ENCODE measurements at places on chromosomes 3 and 15.

GRCh38 chr3:50623840-50624474 lies 7.0 kb downstream of the MAPKAPK3 start:
- DNase-seq = no peak

DNA sequence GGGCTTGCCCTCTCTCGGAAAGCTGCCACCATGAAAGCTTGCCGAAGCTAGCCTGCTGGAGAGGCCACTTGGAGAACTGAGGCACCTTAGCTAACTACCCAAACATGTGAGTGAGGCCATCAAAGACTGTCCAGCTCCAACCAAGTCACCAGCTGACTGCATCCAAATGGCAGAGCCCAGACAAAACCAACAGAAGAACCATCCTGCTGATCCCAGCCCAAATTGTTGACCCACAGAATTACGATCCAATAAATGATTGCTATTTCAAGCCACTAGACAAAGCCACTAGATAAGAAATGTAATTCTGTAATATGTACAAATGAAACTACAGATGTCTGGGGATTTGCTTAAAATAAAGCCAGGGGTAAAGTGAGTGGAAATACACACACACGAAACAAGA lies 109.8 kb upstream of the TRPM1 start:
- no peak for DNase-seq

DNA sequence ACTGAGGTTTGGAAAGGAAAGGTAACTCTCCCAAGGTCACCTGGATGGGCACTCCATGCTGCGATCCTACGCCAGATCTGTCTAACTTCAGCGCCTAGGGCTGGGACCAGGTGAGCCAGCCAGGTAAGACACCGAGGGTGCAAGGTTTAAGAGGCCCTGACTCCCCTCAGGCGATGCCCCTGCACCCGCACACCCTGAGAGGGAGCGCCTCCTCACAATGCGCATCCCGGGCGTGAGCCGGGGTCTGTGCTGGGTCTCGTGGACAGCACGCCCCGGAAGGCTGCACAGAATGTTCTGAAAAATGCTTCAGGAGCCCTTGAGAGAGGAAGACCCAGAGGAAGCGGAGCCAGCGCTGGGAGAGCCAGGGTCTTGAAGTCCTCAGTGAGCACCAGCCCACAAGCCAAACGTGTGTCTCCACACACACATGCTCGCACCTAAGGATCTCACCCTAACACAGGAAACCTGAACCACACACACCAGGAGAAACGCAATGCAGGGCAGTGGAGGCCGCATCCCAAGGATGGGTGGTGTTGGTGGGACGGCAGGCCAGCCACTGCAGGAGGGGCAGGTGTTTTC lies 142.0 kb downstream of the ADAMTS17 start:
- no peak for DNase-seq

- DNase-seq = peak; percentile 97
Observed at GRCh38 chr15:71364117-71364584, 248.9 kb downstream of the THSD4 start.

DNA sequence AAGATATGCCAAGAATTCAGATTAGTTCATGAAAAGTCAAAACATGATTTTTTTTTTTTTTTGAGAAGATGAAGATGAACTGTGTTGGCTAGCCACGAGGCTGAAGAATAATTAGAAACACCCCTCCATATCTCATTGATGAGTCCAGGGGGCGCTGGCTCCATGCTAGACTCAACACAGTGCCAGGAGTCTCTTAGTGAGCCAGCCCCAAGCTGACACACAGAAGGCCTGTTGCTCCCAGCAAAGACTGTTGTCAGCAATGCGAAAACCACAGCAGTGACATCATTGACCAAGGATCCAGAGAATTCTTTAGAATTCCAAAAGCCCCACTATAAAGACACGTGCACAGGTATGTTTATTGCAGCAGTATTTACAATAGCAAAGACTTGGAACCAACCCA lies 185.2 kb downstream of the ANXA2 start:
- peak; percentile 43 for DNase-seq

DNA sequence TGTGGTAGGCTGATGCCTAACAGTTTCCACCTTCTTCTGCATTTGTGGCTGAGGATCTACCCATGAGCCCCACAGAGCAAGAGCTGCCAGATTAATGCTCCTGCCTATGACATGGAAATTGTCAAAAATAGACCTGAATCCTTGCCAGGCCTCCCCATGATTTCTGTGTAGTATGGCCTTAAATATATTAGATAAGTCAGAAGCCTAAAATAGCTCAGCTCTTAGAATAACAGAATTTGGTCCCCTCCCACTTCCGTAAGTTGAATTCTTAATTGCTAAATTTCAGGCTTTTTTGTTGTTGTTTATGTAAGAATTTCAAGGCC lies 129.0 kb downstream of the SERPINI1 start:
- DNase-seq = no peak

GRCh38 chr3:196047391-196048030 lies 34.4 kb downstream of the TFRC start:
- DNase-seq = no peak

GRCh38 chr3:147419781-147420224 lies 10.6 kb downstream of the ZIC1 start:
- no peak for DNase-seq

- DNase-seq = no peak
Observed at GRCh38 chr15:52448011-52448890, 80.4 kb downstream of the MYO5A start.

- no peak for DNase-seq
Observed at GRCh38 chr3:54986294-54986693, 58.4 kb upstream of the LRTM1 start.

- no peak for DNase-seq
Observed at GRCh38 chr3:128714887-128715491, 11.0 kb upstream of the RAB7A start.

GRCh38 chr15:92407321-92407720 lies 13.6 kb downstream of the ST8SIA2 start:
- DNase-seq = no peak

- no peak for DNase-seq
Observed at GRCh38 chr15:60740787-60741354, 261.9 kb upstream of the ICE2 start.

DNA sequence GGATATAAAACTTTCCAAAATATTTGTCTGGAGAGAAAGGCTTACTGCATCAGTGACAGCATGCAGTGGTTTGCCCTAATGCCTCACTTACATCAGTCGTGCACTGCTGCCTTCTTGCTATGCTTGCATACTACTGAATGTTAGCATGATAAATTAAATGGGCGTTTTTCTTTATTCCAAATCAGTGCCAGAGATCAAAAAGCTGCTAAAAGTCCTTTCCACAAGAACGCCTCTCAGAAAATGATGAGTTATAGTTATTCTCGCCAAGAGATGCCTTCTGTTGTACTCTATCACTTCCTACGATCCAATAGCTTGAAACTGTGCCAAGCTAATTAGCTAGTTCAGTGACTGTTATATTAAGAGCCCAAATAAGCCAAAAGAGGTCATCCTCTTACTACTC lies 345.8 kb upstream of the ROBO2 start:
- DNase-seq = no peak

- DNase-seq = no peak
Observed at GRCh38 chr3:123764647-123765046, 119.5 kb downstream of the MYLK start.

DNA sequence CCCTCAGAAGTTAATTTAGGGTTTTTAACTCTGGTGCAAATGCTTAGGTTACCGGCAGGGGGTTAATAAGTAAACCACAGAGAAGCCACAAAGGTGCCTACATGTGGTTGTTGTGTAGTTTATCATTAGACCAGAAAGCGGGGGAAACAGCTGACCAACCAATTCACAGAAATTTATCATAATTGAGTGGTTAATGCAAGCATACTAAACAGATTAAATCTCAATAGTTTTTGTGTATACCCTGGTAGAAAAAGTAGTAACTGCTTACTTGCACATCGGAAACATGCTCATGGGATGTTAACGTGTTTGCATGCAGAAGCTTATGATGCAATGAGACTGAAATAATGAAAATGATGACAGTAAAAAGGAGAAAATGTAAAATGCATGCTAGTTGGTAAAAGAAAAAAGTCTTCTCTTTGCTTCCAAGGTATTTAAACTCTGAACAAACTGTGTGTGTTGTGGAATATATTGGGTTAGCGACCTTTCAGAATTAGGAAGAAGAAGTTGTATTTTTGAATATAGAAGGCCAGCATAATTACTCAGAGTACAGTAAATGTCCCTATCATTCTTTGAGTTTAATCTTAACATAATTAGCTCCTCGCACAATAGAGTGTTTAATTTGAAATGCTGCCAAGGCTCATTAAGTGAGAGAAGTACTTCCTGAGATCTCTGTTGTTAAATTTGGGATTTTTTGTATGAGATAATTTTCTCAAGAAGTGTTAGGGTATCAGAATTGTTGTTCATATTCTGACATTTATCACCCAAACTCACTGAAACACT lies 316.2 kb downstream of the PTPRG start:
- DNase-seq = no peak

DNA sequence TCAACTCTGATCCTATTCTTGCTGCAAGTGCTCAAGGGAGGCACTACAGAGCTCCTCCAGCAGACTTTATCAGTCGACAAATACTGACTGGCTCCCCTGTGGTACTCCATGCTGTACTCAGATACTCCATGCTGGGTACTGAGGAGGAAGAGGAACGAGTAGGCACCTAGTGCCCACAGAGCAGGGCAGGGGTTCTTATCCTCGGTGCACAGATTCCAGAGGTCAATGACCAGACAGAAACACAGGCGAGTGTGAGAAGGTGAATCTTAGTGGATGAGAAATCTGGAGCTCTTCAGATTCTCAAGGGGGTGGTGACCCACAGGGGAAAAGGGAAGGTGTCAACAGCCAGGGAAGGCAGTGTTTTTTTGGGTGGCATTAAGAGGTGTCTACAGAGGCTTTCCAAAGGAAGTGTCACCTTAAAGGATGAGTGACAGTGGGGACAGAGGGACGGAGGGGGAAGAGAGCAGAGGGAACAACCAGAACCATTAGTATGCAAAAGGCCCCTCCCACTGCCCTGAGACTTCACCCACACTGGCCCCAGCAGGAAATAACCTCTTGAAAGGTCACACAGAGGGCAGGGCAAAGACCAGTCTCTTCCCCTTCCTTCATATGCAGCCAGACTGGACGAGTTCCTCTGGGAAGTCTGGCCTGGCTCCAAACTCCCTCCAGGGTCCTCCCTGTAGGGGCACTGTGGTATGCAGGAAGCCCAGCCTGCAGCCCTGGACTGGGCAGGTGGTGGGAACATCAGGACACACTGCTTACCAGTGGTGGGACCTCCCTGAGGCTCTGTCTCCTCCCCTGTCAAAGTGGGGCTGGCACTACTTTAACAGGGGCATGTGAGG lies 27.5 kb downstream of the CCDC12 start:
- no peak for DNase-seq

GRCh38 chr3:27312044-27312668 lies 57.0 kb downstream of the NEK10 start:
- peak; percentile 79 for DNase-seq

GRCh38 chr3:6251612-6252400 lies 609.1 kb upstream of the GRM7 start:
- no peak for DNase-seq

DNA sequence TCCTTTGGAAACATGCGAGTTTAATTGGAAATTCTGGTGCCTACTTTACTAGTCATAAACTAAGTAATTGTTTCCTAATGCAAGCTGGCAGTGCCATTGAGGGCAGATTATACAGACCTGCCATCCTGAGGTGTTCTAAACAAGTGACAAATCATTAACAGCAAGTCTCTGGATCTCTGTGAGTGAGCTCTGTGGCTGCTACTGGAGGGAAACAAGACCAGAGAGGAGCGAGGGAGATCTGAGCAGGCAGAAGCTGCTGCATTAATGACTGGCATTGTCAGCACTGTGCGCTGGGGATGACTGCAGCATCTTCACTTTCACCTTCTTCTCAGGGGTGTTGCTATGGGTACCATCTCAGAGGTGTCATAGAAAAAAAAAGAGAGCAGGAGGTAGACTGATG lies 308.4 kb upstream of the DPH6 start:
- no peak for DNase-seq

GRCh38 chr3:71681224-71681668 lies 44.0 kb downstream of the EIF4E3 start:
- DNase-seq = peak; percentile 73

- DNase-seq = peak; percentile 65
Observed at GRCh38 chr3:117553461-117553860, 843.9 kb downstream of the TUSC7 start.

DNA sequence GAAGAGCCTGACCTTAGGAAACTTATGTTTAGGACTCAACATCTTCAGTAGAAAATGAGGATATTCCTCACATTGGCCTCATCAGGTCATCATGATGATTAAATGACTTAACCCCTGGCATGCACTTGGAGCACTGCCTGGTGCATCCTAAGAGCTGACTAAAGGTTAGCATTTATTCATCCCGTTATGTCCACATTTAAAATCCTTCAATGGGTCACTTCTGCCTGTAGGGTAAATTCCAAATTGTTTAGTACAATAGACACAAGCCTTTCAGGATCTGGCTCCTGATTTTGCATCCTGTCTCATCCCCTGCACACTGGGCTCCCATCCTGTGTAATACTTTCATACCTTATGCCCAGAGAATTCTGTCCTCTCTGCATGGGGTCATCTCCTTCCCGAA lies 195.2 kb upstream of the MCTP2 start:
- no peak for DNase-seq

DNA sequence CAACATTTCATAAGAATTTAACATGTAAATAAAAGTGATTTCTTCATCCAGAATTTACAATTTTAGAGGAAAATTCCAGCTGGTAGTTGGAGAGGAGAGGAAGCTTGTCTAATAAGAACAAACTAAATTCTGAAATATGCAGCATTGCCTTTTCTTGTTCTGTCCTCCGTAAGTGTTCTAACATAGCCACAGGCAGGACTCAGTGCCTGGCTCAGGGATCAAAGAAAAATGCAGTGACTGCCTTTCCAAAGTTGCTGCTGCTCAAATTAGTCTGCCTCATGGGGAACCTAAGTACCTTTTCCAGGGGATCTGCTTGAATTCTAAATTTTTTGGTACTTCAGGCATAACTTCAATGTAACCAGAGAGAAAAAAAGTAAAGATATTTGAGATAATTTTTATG lies 713.0 kb upstream of the CADM2 start:
- DNase-seq = no peak

All from epithelial cell of esophagus (primary cell).